Cortex of kidney (tissue), 1 donor: ENCODE measurements at places on chromosomes 4 and X.

DNA sequence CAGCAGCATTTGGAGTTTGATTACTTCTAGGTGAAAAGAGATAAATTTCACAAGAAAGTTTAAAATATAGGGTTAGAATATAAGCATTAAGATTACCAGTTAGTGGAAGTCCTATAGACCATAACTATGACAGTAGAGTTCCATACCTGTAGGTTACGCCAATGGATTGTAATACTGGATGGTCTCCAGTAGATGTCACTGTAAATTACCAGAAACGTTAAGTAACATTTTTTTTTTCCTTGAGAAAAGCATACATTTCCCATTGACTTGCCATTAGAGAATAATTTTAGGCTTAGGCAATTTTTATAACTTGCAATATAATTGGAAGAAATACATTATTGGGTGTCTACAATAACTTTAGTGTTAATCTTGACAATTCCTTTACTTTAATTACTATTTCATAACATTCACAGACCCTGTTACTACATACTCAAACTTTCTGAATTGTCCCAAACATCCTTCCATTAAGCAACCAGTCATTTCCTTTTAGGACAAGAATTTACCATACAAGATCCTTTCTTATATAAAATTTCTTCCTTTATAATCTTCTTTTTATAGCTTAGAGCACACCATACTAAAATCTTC is 304.1 kb upstream of the TECRL start:
- no peak for DNase-seq

GRCh38 chr4:3518511-3518880 is 13.7 kb downstream of the LRPAP1 start:
- no peak for DNase-seq

DNA sequence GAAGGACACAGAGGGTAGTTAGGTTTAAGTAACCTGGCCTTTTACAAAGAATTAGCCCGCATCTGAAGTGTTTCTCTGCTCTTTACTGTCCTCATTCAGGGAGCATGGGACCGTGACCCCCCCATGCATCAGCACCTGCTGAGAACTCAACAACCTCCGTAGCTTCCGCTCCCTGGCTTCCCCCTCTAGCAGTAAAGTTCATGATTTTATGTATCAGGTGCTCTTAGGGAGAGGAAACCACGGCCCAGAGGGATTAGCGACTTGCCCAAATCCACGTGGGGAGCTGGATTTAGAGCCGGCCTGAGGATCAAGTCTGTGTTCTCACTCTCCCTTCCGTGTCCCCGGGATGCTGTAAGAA is 284.6 kb upstream of the GATB start:
- no peak for DNase-seq

DNA sequence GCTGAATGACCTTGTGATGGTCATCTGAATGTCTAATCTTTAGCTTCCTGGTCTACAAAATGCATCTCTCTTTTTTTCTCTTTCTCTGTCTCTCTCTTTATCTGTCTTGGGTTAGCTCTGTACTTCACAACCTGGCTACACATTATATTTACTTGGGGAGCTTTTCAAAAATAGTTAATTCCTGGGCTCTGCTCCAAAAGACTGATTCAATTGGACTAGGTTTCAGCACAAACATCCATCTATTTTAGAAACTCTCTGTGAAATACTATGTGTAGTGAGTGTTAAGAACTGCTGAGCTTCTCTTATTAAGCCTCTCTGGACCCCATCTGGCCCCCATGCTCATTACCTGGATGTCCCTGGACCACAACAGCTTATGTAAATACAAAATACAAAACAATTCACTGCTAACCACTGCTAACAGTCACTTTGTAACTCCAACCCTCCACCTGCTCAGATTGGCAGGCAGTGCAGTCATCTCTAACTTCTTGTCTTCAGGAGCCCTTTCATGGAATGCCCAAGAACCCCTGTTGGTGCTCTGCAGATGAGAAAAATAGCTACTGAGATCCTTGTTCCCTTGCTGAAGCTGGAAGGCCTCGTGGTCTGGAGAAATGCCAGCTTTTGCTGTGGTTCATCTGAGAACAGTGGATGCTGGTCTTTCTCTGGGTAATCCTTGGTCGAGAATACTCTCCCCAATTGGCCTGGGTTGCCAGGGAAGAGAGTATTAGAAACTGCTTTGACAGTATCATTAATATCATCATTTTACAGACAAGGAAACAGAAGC is 14.8 kb upstream of the BOD1L1 start:
- no peak for DNase-seq

GRCh38 chrX:152117305-152117704 is 21.1 kb downstream of the MAGEA10 start:
- DNase-seq = no peak

GRCh38 chrX:42219231-42219630 is 295.9 kb upstream of the CASK start:
- DNase-seq = no peak

GRCh38 chr4:80615099-80615498 is 279.6 kb downstream of the CFAP299 start:
- no peak for DNase-seq

- no peak for DNase-seq
These were observed 139.2 kb downstream of the TMEM164 start for GRCh38 chrX:110142096-110142495.

GRCh38 chrX:139815771-139816170 is 107.8 kb upstream of the MCF2 start:
- no peak for DNase-seq

DNA sequence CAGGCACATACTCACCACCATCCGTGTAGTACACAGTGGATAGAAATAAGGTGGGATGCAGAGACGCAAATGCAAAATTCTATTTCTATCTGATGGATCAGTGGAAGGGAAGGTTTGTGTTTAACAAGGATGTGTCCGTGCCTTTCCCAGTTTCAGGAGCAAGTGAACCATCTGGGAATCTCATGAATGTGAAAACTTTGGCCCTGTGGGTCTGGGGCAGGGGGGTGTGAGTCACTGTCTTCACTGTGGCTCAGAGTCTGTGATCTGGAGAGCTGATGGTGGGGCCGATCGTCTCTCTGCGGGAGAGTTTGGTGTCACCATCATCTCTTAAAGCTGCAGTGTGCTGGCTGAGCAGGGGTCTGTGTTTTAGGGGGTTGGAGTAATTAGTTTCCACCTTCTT is 179.3 kb upstream of the STS start:
- DNase-seq = no peak

GRCh38 chrX:111123125-111123524 is 27.1 kb downstream of the PAK3 start:
- DNase-seq = no peak

- no peak for DNase-seq
These were observed 86.0 kb upstream of the LIMCH1 start for GRCh38 chr4:41451961-41452360.

GRCh38 chr4:67712650-67713528 is 11.9 kb upstream of the UBA6 start:
- no peak for DNase-seq

DNA sequence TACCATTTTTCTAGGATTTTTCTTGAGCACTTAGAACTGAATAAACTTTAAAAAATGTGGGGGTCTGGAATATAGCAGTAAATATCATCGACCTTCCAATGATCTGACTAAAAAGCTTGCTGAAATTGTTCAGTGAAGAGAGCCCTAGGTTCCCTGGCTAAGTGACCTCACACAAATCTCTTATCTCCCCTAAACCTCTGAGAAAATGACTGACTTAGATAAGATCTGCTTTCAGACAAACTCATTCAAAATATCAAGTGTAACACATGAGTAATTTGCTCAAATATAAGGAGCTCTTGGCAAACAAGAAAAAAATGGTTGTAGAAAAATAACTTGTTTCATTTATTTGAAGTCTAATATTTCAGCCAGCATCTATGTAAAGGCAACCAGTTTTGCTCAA is 441.7 kb upstream of the SLIT2 start:
- no peak for DNase-seq

DNA sequence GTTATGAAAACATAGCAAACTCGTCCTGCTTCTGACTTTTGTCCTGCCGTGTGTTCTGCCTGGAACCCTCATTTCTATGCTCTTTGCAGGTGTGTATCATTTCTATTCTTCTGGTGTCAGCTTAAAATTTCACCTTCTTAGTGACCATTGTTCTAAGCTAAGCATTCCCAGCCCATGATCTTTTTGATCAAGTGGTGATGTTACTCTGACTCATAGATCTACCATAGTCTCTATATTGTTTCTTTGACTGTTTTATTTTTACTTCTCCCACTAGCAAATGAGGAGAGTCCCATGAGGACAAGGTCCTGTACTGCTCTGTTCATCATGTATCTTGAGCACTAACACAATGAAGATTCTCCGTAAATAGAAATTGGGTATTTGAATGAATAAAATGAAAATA is 14.1 kb upstream of the CXCL6 start:
- DNase-seq = no peak

DNA sequence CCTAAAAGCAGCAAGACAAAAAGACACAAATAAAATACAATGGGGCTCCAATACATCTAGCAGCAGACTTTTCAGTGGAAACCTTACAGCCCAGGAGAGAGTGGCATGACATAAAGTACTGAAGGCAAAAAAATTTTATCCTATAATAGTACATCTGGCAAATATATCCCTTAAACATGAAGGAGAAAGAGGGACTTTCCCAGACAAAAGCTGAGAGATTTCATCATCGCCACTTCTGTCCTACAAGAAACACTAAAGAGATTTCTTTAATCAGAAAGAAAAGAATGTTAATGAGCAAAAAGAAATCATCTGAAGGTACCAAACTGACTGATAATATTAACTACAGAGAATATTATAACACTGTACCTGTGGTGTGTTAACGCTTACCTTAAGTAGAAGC is 86.4 kb downstream of the ANKRD17 start:
- DNase-seq = no peak

DNA sequence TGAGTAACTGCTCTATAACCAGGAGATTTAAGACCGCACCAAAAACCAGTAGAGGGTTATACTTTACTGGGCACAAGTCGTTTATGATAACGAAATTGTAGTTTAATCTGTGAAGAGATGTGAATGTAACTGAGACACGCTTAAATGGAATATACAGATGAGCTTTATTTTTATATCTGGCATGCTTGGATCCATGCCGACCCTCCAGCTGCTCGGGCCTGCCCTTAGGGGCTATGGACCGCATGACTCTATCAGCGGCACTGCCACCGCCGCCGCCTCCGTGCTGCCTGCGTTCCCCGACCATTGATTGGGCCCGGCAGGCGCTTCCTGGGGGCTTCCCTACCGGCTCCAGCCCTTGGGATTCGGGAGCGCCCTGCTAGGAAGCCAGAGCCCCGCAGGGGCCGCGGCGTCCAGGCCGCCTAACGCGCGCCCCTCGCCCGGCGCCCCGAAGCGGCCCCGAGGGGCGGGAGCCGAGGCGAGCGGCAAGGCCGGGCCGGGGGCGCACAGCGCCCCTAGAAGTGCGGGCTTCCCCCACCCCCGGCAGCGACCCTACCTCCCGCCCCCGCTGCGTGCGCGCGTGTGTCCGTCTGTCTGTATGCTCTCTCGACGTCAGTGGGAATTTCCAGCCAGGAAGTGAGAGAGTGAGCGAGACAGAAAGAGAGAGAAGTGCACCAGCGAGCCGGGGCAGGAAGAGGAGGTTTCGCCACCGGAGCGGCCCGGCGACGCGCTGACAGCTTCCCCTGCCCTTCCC is at the start of gene NFKB1:
TSS of gene NFKB1 (plus strand) at position 664 of the 751 bp plus-strand sequence. CDS start 24,160 bp downstream, outside the sequence.
- no peak for DNase-seq

DNA sequence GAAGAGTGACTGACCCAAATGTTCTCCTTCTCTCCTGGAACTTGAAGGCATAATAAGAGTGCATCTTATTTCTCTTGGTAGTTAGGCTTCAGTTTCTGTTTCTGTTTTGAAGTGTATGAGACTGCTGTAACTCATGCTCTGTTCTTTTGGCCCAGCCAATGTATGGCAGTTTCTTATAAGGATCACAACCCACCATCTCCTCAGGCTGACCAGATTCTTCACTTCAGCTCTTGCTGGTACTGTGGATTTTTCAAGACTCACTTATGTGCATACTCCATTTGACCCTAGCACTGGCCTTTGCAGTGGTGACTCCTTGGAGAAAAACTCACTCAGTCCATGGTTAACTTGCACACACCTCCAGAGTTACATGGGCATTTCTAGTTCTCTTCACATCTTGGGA is 9.6 kb upstream of the YTHDC1 start:
- DNase-seq = no peak

DNA sequence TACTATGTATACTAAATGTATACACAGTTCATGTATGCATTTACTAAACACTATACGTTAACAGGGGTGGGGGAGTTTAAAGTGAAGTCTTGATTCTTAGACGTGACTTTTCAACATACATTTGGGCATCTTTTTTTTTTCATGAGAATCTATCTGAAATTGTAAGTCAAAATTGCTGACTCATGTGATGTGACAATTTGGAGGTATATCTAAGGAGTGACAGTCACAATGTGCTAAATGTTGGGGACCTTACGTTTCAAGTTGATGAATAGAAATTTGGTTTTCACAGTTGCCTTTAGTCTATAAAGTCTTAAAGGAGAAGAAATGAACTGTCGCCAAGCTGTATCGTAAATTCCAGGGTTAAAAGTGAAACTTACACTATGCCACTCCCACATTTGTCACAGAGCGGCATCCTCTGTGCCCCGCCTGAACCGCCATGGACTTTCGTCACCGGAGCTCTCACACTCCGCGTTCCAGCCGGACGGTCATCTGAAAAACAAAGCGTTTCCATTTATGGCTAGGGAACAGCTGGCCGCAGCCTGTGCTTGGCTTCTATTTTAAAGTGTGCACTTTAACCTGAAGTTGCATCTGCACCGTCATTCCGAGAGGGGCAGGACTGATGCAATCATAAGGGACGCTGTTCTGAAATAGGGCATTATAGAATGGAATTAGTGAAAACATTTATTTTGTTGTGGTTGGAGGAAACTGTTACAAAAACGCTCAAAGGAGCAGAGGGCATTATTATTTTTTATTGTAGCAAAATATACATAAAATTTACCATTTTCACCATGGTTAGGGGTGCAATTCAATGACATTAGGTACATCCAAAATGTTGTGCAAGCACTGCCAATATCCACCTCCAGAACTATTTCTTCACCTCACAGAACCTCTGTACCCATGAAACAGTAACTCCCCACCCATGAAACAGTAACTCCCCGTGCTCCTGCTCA is 30.9 kb downstream of the PDLIM3 start:
- no peak for DNase-seq

DNA sequence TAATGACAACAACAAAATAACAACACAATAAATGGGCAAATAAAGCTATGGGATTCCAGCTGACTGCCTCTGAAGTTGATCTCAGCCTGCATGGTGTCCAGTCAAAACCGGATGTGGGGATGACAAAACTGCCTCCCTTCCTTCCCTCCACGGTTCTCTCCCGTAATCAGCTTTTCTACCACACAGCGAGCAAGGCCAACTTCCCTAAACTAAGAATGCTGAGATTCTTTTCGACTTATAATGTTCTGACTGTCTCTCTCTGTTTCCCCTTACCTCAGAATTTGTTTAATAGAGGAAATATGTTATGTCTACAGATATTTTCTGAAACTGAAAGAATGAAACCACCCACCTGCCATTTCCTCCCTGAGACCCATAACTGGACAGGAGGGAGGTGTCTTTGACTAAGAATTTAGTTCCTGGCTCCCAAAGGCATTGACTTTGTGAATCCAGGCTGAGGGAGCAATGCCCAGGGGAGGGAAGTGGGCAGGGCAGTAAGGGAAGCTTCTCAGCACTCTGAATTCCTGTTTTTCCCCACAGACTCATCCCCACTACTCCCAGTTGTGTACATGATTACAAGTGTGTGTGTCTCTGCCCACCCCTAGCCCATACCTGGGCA is 1.0 kb upstream of the TLR1 start:
- DNase-seq = no peak

- no peak for DNase-seq
These were observed 16.7 kb downstream of the ARSJ start for GRCh38 chr4:113962719-113963265.
